ENCODE measurements at places on chromosomes 4 and X.
A peak's percentile ranks its signal among the peaks of the same experiment; 100 is the strongest.

GRCh38 chrX:54447461-54447860 lies 7.3 kb downstream of the TSR2 start:
- no peak for DNase-seq

DNA sequence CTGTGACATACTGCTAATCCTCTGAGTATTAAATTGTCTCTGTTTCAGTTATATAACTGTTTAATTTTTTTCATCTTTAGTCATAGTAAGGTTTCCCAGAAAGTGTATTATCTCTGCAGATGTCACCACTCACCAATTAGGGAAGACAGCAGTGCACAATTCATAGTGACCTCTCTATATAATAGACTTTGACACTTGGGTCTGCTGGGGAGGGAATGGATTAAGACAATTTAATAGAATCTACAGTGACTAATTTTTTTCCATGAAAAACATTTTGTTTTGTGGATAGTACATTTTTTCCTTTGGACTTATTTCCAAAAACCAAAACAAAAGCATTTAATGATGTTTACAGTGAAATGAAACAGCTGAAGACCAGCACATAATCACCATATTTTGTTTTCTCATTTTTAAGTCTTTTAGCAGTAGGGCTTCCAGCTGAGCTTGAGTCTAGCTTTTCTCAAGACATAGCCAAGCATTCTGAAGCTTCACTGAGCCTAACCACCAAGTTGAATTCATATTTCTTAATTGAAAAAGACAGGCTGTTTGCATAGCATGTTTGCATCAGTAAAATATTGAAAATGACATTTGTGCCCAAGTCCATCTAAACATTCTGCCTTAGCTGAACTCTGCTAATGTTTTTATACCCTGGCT lies 69.5 kb downstream of the PCDH19 start:
- DNase-seq: no peak

DNA sequence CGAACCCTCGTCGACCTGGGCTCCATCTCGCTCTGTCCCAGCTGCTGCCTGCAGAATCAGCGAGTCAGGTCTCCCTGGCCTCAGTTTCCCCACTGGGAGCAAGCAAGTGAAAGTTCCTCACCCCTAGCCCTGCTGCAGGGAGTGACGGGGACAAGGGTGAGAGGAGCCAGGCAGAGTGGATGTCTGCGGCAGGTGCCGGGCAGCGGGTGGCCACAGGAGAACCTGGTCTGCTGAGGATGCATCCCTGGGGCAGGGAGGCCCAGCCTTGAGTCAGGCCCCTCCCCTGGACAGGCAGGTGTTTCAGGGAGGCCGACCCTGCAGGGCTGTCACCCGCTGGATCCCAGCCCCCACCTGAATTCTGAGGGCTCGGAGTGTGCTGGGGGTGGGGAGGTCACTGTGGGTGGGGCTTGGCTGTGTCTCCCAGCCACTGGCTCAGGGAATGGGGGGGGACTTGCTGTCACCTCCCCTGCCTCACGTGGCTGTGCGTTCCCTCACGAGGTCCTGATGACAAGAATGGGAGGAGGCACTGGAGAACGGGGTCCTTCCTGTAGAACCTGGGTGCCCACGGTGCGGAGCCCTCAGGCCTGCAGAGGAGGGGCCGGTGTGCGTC lies 33.2 kb downstream of the LRPAP1 start:
- DNase-seq: no peak

- DNase-seq: no peak
These were observed 434.3 kb upstream of the RASGEF1B start for GRCh38 chr4:81905971-81906370.

GRCh38 chrX:49901048-49901447 lies 21.3 kb upstream of the CLCN5 start:
- no peak for DNase-seq

DNA sequence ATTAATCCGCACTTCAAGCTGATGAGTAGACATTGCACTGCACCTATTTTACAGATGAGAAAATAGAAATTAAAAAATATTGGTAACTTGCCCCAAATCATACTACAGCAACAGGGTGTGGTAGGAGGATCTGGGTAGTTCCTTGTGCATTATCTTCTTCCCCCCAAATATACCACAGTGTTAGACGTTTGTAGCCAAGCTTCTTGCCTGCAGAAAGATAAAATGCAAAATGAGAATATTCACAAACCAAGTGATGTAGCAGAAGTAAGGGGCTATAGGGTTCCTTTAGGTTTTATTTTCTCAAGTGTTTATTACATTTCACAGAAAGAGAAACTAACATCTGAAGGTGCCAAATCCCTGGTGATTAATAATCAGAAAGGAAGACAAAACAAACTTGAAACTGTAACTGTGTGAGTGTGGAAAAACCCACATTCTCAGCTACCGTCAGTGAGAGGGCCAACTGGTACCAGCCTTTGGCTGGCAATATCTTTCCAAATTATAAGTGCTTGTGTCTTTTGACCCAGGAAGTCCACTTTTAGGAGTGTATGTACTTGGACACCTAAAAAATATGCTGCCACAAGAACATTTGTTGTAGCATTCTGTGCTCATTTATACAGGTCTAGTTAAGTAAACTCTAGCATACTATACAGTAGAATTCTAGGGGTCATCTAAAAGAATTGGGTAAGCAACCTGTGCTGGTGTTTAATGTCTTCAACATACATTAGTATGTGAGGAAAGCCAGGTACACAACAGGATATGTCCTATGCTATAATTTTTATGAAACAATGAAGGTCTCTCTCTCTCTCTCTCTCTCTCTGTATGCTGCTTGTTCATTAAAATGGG lies 6.7 kb upstream of the CD38 start:
- no peak for DNase-seq

DNA sequence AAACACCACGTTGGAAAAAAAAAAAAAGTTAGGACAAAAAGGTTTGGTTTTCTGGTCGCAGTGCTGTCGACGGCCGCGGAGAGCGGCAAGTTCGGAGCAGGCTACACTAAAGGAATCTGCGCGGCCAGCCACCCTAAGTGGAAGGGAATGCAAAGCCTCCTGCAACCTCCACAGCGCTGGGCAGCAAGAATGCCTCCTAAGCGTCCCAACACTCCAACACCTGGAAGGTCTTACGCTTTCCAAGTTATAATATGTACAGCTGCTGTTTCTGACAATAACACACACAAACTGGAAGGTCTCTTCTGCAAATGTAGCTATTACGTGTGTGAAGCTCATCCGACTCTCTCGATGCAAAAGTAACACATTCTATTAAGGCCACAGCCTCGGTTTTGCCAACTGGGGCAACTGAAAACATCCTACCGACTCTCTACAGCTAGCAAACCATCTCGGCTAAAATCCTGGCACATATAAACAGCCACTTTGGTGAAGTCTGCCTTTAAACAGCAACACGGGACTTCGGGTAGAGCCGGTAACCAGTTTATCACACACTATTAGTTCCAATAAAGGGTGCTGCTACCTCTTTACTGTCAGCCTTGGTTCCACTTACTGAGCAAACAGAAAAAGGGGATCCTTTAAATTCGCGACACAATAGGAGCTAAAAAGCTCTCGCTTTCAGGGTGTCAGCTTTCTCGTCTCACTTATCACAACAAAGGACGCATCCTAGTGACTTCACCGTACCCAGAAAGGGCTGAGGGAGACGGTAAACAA lies 895 bp downstream of the SMIM14 start:
- DNase-seq: peak; percentile 60

DNA sequence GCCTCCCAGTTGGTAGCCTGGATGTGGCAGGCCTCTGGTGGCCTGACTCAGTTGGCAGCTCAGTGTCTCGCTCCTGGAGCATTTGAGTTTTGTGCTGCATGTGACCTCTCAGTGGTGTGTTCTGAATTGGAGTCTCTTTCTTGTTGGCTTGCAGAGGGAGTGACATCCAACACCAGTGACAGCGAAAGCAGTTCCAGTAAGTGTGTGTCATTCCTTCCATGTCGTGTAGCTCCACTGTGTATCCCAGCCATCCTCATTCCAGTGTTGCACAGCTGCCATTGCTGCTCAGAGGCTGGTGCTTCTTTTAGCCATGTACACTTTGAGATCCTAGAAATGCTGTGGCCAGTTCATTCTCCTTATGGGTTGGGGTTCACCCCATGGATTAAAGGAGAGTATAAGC lies 52.4 kb downstream of the DLG3 start:
- DNase-seq: no peak

GRCh38 chr4:186939226-186939625 lies 215.6 kb upstream of the FAT1 start:
- DNase-seq: no peak

DNA sequence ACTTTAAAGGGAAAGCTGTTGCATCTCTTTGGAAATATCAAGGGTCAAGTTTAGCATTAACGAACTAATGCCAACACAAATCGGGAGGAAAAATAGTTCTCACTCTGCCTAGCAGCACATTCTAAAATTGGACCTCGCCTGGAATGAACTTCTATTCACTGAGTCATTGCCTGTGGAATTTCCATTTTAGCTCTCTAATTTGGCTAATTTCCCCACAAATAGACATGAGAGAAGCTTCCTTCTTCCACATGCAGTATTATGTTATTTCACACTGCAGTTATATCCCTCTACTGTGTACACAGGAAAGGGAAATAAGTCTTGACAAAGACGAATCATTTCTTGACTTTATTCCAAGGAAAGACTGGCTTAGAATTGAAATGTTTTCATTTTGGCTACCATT lies 9.3 kb downstream of the ZXDA start:
- no peak for DNase-seq

DNA sequence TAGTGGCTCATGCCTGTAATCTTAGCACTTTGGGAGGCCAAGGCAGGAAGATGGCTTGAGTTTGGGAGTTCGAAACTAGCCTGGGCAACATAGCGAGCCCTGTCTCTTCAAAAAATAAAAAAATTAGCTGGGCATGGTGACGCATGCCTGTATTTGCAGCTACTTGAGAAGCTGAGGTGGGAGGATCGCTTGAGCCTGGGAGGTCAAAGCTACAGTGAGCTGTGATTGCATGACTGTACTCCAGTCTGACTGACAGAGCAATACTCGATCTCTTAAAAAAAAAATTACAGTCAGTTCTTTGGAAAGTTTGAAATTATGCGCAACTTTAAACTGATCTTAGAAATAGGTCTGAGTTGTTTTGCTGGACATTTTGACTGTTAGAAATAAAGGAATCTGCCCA lies 55.8 kb downstream of the DOCK11 start:
- no peak for DNase-seq

DNA sequence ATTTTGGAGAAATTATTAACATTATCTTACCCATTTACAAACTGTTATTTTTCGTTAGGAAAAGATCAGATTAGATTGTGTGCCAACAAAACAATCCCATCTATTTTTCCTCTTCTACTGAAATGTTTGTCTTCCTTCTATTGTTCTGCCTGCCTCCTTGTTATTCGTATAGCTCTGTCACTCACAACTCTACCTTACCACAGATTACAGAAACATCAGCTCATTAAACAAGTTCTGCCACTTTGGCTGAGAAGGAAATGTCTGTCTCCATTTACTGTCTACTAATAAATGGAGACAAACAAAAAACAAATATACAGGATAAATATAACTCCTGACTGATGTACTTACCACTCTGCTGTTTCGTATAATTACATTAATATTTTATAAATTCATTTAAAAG lies 211.4 kb downstream of the ENOX2 start:
- DNase-seq: no peak

- DNase-seq: no peak
These were observed 147.7 kb downstream of the DCK start for GRCh38 chr4:71141125-71141524.

GRCh38 chr4:57163530-57164459 lies 53.6 kb upstream of the IGFBP7 start:
- peak; percentile 52 for DNase-seq

- no peak for DNase-seq
These were observed 6.1 kb downstream of the LIAS start for GRCh38 chr4:39464886-39465501.

DNA sequence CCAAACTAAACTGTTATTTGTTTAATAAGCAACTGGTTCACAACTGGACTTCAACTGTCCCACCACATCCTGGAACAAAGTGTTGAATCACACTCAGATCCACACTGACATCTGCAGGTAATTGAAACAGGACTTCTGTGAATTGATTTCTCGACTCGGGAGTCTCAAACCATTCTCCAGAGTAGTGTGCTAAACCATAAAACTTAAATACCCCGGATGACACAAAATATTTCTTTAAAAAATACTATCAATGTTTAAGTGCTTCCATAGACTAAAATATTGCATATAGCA lies 95.4 kb upstream of the PLAC1 start:
- DNase-seq: no peak

DNA sequence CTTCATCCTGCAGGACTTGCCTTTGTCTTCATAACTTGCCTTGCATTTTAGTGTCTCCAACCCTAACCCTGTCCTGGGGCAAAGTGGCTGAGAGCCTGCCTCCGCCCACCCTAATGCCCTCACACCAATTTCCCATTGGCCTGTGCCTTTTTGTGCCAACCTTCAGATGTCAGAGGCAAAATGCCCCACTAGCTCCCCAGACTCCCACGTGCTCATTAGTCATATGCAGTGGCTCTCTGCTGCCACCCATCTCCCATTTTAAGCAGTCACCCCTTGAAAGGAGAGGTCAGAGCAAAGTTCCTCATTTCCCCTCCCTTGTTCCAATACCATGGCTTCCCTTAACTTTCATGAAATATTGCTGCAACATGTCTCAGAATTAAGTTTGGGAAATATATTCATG lies 74.8 kb upstream of the PASD1 start:
- DNase-seq: no peak

GRCh38 chr4:77728420-77728819 lies 90.7 kb downstream of the CNOT6L start:
- DNase-seq: no peak

- no peak for DNase-seq
These were observed 54.9 kb upstream of the FRAS1 start for GRCh38 chr4:78002260-78002659.

- no peak for DNase-seq
These were observed 66.7 kb downstream of the DRD5 start for GRCh38 chr4:9847968-9848748.

GRCh38 chrX:154097003-154097588 lies 421 bp downstream of the MECP2 start:
- peak; percentile 24 for DNase-seq

GRCh38 chrX:40420899-40421729 lies 159.7 kb upstream of the ATP6AP2 start:
- DNase-seq: peak; percentile 24

- no peak for DNase-seq
These were observed 105.3 kb upstream of the NKX1-1 start for GRCh38 chr4:1511441-1512041.

GRCh38 chr4:179530958-179531357 lies 2088.7 kb upstream of the AGA start:
- peak; percentile 3 for DNase-seq

GRCh38 chr4:126961661-126962060 lies 671.1 kb upstream of the INTU start:
- DNase-seq: no peak

- no peak for DNase-seq
These were observed 46.5 kb downstream of the MAGEA1 start for GRCh38 chrX:153225438-153226098.

GRCh38 chr4:985123-985830 lies 1.6 kb upstream of the IDUA start:
- no peak for DNase-seq

GRCh38 chr4:84966382-84967242 lies at the start of gene WDFY3:
Gene WDFY3, minus strand, starts transcription at chr4:84966690. Its CDS starts 106,099 bp downstream, at chr4:84860591.
- peak; percentile 60 for DNase-seq

DNA sequence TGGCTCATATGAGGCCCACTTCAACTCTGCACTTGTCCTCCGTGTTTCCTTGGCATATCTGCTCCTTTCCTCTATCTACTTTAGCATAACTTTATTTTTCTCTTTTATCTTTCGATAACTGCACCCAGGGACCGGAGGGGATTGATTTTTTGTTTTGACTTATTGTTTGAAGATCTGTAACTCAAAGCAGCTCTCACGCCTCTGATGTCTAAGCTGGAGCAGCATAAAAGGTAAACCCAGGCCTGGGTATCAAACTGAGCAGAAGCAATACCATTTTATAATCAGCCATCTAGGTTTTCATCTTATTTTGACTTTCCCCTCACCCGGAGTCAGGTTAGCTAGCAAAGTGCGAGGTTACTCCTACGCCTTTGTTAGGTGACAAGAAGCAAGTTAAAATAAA lies 28.4 kb downstream of the LEF1 start:
- no peak for DNase-seq

All from nucleus accumbens (tissue), 56 donors.